ENCODE measurements at places on chromosomes 2 and 18.

GRCh38 chr2:20596193-20596972, 54.5 kb downstream of the HS1BP3 start:
- H3K36me3 ChIP-seq: no peaks in the 10 kb centered on the region
- H3K4me3 ChIP-seq: no peak overlapping the region
- H3K4me1 ChIP-seq: peaks cover 11% of the 10 kb centered on the region

- no peaks in the 10 kb centered on the region for H3K27me3 ChIP-seq
- H3K4me1 ChIP-seq: no peaks in the 10 kb centered on the region
- no peak overlapping the region for H3K27ac ChIP-seq
- H3K4me3 ChIP-seq: no peak overlapping the region
Measured at GRCh38 chr2:66553370-66553769, 118.4 kb downstream of the MEIS1 start.

DNA sequence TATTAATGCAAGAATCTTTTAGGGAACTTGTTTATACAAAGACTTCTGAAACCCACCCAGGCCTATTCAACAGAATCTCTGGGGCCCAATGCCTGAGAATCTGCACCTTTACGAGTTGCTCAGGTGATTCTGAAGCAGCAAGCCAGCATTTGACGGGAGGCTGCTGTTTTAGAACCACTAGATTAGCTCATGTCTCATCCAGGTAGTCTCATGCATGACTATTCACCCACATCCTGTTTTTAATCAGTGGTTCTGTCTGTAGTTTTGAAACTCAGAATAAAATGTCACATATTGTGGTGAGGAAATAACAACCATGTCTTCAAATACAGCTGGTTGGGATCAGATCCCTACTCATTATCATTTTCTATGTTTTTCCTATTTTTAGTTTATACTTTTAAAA, 39.5 kb downstream of the CYTIP start:
- H3K27ac ChIP-seq: peak overlapping the region; percentile 58
- H3K27me3 ChIP-seq: no peaks in the 10 kb centered on the region
- H3K4me1 ChIP-seq: peaks cover 33% of the 10 kb centered on the region

GRCh38 chr18:8709248-8710059, 4.1 kb downstream of the MTCL1 start:
- H3K27ac ChIP-seq: no peak overlapping the region
- H3K27me3 ChIP-seq: peaks cover 32% of the 10 kb centered on the region
- DNase-seq: no peak

DNA sequence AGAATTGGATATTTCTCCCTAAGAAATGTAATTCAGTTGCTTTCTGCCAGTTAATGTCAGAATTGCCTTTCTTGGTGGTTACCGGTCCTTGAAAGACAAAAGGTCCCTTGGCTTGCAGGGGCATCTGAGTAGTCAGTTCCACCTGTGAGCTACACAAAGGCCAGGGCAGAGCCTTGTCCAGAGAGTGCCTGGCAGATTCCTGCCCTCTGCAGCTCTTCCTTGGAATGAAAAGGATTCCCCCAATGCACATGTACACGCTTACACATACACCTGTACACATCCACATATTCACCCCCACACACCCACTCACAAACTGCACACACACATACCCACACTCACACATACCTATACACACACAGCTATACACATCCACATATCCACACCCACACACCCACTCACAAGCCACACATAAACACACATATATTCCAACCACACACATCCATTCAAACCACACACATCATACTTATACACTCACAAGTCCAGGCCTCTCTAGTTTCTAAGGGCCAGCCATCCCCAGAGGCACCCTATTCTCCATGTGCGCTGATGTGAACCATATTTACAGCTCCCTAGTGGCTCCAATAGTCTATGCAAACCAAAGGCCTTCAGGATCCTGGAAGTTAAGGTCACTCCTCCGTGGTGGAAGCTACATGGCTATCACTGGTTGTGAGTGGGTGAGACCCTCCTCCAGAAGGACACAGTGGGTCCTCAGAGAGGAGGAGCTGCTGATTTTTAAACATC, 9.6 kb downstream of the CYRIA start:
- no peak overlapping the region for H3K4me3 ChIP-seq
- H3K4me1 ChIP-seq: no peaks in the 10 kb centered on the region
- no peak for DNase-seq
- no peak overlapping the region for H3K27ac ChIP-seq
- H3K36me3 ChIP-seq: no peaks in the 10 kb centered on the region

DNA sequence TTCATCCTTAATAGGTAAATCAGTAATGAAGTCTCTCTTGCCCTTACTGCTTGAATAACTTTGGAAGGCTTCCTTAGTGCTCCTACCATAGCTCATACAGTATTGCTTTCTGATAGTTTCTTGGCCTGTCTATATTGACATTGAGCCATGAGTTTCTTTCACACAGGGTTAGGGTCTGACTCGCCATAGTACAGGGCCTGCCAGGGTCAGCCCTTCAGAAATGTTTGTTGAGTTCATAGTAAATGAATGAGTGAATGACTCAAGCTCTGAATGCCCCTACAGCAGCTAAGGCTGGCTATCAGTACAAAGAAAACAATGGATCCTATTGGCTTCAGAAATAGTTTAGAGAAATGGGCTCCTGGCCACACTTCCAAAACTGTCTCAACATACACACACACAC, 65.0 kb upstream of the LRATD1 start:
- H3K4me3 ChIP-seq: no peak overlapping the region
- no peaks in the 10 kb centered on the region for H3K27me3 ChIP-seq
- no peaks in the 10 kb centered on the region for H3K36me3 ChIP-seq
- no peak for DNase-seq

DNA sequence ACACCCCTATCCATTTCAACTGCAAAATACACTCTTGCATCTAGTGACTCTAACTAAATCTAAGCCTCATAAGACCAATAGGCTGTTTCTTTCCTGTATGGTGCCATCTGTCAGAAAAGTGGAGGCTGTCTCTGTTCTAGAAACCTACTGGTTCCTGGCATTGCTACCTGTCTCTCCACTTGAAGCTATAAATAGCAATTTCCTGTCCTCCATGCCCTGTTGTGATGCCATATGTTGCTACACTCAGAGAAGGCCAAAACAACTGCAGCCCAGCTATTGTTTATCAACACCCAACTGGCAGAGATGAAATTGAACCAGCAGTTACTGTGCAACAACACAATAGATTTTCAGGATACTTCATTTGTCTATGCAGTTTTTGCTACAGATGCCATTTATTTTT, 1355.1 kb upstream of the SLC39A10 start:
- H3K4me3 ChIP-seq: no peak overlapping the region
- no peak overlapping the region for H3K27ac ChIP-seq
- no peaks in the 10 kb centered on the region for H3K4me1 ChIP-seq
- no peak for DNase-seq
- H3K27me3 ChIP-seq: no peaks in the 10 kb centered on the region

DNA sequence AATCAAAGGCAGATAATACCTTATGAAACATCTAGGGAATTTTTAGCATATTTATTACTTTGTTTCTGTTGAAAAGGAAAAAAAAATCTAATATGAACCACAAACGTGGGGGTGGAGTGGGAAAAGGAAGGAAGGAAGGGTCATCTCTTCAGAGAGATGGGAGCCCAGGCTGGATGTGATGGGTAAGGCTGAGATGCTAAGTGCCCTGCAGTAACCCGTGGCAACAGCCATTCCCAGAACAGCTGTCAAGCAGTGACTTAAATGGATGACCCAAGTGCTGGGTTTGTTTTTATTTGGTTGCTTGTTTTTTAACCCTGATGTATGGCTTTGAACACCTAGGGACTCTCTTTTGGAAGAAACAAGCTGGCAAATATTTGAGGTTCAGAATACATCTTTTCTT, 50.7 kb upstream of the KLF7 start:
- no peak for DNase-seq
- no peaks in the 10 kb centered on the region for H3K27me3 ChIP-seq
- no peaks in the 10 kb centered on the region for H3K4me1 ChIP-seq
- no peaks in the 10 kb centered on the region for H3K36me3 ChIP-seq
- no peak overlapping the region for H3K4me3 ChIP-seq
- H3K27ac ChIP-seq: no peak overlapping the region

GRCh38 chr18:9925369-9925768, 11.6 kb downstream of the VAPA start:
- peaks cover 17% of the 10 kb centered on the region for H3K4me1 ChIP-seq
- no peak overlapping the region for H3K4me3 ChIP-seq
- no peak overlapping the region for H3K27ac ChIP-seq
- H3K27me3 ChIP-seq: no peaks in the 10 kb centered on the region
- H3K36me3 ChIP-seq: no peaks in the 10 kb centered on the region
- DNase-seq: no peak

DNA sequence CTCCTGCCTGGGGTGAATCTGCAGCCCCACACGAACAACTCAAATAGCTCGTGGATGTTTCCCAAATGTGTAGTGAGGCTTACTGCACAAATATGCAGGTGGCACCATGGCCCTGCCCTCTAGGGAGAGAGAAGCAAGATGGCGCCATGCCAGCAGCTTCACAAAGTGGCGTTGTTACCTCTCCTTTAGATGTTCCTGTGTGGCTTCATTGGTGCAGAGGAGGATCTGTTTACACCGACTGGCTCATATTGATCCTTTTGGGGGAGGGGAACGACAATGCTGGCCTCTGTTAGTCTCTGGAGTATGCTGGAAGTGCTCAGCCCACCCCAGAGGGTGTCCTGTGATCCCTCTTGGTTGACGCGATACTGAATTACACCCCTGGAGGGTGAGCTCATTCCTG, 99.5 kb upstream of the GATA6 start:
- no peak overlapping the region for H3K27ac ChIP-seq
- no peak overlapping the region for H3K4me3 ChIP-seq
- DNase-seq: no peak
- H3K4me1 ChIP-seq: no peaks in the 10 kb centered on the region

DNA sequence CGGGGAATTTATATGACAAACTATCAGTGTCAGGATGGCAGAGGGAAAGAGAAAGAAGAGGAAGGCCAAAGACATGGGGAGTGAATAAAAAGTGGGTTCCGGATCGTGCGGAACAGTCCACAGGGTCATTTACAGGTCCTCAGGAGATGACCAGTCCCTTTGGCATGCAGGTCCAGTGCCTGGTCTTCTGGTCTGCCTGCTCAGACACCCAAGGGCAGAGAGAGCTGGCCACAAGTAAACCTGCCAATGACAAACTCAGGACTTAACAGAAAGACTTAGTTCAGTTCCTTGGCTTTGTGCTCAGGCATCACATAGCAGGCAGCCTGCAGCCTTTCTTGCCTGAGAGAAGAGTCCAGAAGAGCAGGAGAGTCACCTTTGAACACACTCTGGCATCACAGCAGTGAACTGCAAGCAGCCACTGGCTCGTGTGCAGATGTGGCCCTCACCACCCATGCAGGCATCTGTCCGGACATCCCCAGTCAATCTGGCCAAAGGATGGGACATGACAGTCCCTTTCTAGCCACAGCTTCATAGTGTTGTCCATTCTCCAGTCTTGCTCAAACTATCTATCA, 14.0 kb downstream of the TMEM127 start:
- peaks cover 19% of the 10 kb centered on the region for H3K4me1 ChIP-seq
- no peaks in the 10 kb centered on the region for H3K27me3 ChIP-seq
- peaks cover 48% of the 10 kb centered on the region for H3K36me3 ChIP-seq
- H3K27ac ChIP-seq: no peak overlapping the region

GRCh38 chr2:6353669-6354068, 512.0 kb downstream of the CMPK2 start:
- no peaks in the 10 kb centered on the region for H3K4me1 ChIP-seq
- no peaks in the 10 kb centered on the region for H3K27me3 ChIP-seq
- H3K27ac ChIP-seq: no peak overlapping the region
- no peak for DNase-seq

- H3K27ac ChIP-seq: no peak overlapping the region
- no peaks in the 10 kb centered on the region for H3K36me3 ChIP-seq
- no peak overlapping the region for H3K4me3 ChIP-seq
- H3K4me1 ChIP-seq: no peaks in the 10 kb centered on the region
- H3K27me3 ChIP-seq: no peaks in the 10 kb centered on the region
Measured at GRCh38 chr2:145777914-145778313, 1258.0 kb upstream of the ZEB2 start.

GRCh38 chr2:207683879-207684627, 27.4 kb upstream of the CCNYL1 start:
- H3K27ac ChIP-seq: no peak overlapping the region
- no peak overlapping the region for H3K4me3 ChIP-seq
- H3K27me3 ChIP-seq: no peaks in the 10 kb centered on the region
- H3K4me1 ChIP-seq: no peaks in the 10 kb centered on the region
- DNase-seq: no peak

DNA sequence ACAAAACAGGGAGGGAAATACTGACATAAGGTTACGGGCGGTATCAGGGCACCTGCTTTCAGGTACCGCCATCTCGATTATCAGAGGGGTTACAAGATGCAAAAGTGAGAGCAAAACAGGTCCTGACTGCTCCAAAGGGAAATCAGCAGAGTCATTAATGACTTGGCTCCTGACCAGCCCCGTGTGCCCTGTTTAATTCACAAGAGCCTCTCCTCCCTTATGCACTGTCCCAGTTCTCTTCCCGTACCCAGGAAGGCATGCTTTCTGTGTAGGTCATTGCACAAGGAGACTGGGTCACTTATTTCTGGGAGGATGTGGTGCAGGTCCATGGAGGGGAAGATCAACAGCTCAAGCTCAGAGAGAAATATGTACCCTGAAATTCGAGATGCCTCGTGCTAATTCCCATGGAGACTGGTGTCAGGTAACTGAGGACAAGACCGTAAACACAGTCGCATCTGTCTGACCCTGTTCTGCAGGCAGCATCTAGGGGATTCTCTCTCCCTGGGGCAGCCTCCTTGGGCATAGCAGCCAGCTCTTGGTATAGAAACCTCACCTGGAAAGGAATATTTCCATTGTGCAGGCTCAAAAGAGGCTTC, 79.9 kb downstream of the HNRNPLL start:
- H3K27me3 ChIP-seq: no peaks in the 10 kb centered on the region
- H3K36me3 ChIP-seq: no peaks in the 10 kb centered on the region
- H3K4me3 ChIP-seq: no peak overlapping the region
- no peak overlapping the region for H3K27ac ChIP-seq
- no peak for DNase-seq

DNA sequence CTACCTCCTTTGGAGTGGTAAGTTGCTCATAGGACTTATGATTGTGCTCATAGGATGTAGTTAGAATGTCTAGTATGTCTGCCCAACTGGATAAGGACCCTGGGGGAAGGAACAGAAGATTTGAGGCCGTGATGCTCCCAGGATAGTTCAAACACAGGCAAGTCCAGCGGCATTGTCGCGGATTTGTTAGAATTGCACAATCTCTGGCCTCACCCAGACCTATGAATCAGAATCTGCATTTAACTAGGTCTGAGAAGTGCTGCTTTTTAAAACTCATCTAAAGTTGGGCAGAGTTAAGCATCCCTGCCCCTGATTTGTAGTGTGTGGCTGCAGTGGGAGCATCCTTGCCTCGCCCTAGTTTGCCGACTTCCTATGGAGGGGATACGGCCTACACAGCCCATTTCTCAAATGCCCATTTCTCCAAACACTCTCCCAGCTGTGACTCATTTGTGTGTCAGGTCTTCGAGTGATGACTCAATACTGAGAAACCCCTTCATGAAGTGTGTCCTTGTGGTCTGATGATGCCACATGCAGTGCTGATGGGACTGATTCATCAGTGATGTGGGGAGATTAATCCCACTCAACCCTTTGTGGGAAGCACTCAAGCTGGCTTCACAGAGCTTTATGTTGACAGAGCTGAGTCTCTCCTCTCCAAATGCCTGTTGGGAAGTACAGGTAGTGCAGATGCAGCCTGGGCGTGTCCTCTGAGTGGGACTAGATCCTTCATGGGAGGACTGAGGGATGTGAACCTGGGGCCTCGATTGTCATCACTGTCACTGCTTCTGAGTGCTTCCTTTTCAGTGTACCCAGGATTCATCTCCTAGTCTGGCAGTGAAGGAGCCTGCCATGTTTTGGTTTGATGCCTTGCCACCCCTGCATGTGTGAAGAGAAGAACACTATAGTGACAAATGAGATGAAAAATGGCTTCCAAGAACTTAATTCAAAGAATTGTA, 18.7 kb downstream of the SMIM21 start:
- no peak overlapping the region for H3K4me3 ChIP-seq
- no peak overlapping the region for H3K27ac ChIP-seq
- no peak for DNase-seq

Data from CD4-positive, alpha-beta T cell (primary cell).